ENCODE measurements at places on chromosomes 12 and 14.

DNA sequence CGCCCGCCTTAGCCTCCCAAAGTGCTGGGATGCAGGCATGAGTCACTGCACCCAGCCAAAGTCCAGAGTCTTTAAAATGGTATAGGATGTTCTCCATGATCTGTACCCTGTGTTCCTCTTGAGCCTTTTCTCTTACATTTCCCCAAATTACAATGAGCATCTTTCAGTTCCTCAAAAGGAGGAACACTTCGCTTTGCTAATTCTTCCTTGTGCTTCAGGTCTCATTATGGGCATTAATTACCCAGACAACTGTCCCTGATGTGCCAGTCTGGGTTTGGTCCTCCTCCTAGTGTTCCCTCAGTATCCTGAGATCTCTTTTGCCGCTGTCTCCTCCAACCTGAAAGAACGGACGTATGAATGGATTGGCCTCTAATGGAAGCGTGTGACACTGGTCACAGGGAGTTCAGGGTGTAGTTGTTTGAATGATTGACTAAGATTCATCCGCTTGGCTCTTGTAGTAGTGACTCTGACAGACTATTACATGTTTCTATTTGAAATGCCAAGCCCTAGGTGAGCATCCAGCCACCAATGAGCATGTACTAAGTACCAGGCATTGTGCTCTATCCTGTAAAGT lies 8.2 kb downstream of the PRKCH start:
- no peak for DNase-seq

GRCh38 chr14:92792885-92793284 lies 1.2 kb upstream of the GOLGA5 start:
- DNase-seq = no peak

GRCh38 chr12:11174022-11174421 lies 3.0 kb downstream of the SMIM10L1 start:
- DNase-seq = no peak

- DNase-seq = no peak
Measured at GRCh38 chr12:90854136-90854689, 100.8 kb downstream of the CCER1 start.

GRCh38 chr12:7591531-7591930 lies 74.2 kb downstream of the APOBEC1 start:
- DNase-seq = no peak

DNA sequence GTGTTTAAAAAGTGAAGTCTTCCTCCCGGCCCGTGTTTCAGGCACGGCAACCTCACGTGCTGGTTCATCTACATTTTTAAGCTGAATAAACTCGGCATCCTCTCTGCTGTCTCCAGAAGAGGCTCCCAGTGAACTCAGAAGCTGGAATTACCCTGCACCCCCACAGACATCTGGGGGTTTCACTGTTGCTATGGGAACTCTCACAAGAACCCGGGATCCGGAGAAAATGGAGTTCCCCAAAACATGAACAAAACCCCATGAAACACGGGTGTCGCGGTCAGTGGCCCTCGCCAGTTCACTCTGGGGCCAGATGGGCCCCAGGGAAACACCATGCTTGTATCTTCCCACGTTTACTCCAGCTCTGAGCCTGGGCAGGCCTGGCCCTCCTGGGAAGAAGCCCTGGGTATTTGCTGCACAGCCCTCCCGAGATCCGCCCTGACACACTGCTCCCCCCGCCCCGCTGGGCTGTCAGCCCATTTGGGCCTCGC lies 143.7 kb downstream of the PIWIL1 start:
- DNase-seq = no peak

- no peak for DNase-seq
Measured at GRCh38 chr14:37890095-37890494, 294.7 kb downstream of the TTC6 start.

DNA sequence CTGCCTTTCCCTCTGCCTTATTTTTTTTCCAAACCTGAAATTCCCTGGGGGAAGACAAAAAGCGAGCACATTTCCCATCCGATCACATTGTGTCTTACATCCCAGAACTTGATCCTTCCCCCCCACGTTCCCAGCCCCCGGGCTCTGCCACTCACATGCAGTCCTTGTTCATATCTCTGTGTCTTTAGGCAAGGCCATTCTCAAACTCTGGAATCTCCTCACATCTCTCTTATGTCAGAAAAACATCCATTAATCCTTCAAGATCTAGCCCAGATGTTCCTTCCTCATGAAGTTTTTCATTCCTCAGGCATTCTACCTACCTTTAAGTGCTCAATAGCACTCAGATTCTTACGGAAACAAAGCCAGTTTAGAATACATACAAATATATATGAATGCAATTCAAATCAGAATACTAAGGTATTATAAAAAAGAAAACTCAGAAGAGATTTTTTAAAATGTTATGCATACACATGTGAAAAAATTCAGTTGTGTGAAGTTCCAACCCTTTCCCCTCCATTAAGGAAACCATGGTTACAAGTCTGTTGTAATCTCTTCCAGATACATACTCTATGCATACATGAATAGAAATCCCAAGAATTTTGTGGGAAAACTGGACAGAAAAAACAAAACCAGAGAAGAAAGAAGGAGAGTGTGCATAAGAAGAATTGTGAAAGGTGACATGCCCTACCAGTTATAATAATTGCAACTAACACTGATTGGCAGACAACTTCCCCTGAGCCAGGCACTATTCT lies 120.3 kb downstream of the SLC38A1 start:
- no peak for DNase-seq

DNA sequence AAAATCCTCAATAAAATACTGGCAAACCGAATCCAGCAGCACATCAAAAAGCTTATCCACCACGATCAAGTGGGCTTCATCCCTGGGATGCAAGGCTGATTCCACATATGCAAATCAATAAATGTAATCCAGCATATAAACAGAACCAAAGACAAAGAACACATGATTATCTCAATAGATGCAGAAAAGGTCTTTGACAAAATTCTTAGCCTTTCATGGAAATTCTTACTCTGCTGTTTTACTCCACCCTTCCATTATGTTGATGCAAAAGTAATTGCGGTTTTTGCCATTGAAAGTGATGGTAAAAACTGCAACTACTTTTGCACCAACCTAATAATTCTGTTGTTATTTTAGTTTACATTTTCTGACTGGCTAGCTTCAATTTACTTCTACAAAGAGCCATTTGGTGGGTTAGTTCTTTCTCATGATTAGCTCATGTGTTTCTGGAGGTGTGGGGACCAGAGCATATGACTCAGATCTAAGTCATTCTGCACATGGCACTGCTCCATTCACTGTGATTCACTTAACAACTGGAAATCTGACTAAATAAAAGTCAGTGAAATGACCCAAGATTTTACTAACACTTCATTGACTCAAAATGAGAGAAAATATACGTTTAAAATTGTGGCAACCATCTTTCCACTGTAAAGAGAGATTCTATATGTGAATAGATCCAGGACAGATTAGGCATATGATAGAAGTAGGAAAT lies 99.9 kb downstream of the TMTC3 start:
- no peak for DNase-seq

GRCh38 chr12:92602476-92602875 lies 100.3 kb upstream of the PLEKHG7 start:
- DNase-seq = no peak

- DNase-seq = no peak
Measured at GRCh38 chr12:76413121-76413520, 64.9 kb upstream of the BBS10 start.

DNA sequence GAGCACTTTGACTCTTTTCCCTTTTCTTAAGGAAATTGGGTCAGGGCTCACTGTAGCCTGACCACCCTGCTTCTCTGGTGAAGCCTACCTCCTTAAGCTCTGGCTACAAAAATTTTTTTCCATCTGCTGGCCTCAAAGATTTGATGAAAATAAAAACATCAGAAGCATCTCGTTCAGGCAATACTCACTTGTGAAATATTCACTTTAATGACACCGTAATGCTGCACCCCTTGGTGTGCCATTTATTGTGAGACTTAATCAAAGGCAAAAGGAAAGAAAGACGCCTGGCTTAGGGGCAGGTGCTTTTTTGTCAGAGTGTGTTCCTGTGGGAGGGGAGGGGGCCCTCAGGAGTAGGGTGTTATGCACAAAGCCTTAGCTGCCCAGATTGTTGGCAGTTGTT lies 155.0 kb upstream of the TMPO start:
- DNase-seq = no peak

- no peak for DNase-seq
Measured at GRCh38 chr12:87687362-87687761, 341.8 kb downstream of the C12orf50 start.

- DNase-seq = no peak
Measured at GRCh38 chr12:45568808-45569207, 160.7 kb upstream of the ARID2 start.

DNA sequence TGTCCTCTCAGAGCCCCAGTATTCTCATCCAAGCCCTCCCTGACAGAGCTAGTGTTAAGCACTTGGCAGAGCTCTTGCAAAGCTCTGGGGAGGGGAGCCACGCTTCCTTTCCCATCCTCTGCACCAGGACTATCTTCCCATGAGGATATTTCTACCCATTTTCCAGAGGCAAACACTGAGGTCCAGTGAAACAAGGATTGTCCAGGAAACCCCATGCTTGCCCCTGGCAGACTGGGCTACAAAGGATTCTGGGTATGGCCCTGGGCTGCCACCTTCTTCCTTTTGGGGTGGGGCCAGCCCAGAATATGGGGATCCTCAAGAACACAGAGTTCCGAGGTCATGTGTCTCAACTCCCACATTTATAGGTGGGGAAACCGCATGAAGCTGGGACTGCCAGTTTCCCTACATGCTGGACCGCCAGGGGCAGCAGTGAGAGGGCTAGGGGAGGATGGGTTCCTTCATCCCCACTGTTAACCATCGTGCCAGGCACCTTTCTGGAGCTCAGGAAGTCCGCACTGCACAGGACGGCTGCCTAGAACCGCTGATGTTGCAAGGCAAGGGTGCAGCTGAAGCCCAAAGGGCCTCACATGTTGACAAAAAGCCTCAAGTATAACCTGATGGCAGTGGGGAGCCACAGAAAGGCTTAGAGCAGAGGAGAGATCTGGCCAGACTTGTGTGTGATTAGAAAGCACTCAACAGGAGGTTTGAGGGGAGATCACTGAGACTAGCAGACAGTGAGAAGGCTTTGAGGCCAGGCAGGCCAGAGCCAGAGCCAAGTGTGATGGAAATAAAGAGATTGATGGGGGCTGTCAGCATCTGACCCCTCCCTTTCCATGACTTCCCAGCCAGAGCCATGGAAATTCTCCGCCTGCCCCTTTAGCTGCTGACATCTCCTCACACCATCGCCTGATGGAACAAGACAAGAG lies 5.5 kb upstream of the CCDC85C start:
- DNase-seq = no peak

DNA sequence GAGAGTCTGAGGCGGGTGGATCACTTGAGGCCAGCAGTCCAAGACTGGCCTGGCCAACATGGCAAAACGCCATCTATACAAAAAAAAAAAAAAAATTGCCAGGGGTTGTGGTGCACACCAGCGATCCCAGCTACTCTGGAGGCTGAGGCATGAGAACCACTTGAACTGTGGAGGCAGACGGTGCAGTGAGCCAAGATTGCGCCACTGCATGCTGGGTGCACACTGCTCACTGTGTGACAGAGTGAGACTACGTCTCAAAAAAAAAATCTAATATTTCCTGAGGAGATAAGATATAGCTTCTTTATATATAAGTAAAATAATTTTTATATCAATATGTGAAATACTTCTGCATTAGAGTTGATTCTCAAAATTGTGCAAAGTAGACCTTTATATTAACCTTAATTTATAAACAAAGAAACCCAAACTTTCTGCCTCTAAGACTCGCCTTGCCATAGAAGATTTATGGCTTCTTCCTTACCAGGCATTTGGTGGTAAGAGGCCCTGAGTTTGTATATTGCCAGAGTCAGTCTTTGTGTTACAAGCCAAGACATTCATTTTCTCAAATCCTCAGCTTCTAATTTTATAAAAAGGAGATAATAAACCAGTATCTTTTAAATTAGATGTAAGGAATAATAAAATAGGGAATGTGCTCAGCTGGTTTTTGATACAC lies 1226.7 kb downstream of the FLRT2 start:
- DNase-seq = no peak

DNA sequence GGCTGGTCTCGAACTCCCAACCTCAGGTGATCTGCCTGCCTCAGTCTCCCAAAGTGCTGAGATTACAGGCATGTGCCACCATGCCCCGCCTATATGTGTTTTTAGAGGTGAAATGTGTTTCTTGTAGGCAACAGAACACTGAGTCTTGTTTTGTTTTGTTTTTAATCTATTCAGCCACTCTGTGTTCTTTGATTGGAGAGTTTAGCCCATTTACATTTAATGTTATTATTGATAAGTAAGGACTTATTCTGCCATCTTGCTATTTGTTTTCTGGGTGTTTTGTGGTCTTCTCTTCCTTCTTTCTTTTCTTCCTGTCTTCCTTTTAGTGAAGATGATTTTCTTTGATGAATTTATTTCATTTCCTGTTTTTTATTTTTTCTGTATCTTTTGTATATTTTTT lies 29.6 kb downstream of the IFNG start:
- no peak for DNase-seq
